ENCODE measurements at places on chromosomes 13 and 19.

DNA sequence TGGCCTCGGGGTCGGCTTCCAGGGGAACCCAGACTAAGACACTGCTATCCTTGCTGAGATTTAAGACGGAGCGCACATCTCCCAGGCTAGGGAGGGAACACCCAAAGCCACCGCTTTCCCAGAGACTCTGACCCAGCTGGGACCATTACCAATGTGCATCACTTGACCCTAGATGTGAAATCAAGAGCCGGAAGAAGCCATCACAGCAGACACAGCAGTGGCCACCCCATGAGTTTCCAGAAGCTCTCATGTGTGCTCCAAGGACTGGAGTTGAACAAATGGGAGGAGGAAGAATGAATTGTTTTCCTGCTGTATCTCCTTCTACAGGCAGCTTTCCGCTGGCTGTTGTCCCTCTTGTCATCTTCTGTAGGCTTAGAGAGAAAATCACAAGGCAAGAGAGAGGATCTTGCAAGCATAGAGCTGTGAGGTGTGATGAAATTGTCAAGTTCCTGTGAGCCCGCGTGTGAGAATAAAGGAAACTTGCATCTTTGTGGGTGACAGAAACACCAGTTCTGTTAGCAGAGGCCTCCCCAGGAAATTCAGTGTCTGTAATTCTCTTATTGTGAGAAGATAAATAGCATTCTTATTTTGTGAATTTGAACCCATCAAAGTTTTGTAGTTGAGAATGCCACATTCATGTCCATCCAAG is 711.8 kb downstream of the UQCRFS1 start:
- no peak for DNase-seq

- DNase-seq = no peak
Measured at GRCh38 chr13:97002581-97002980, 8.3 kb upstream of the OXGR1 start.

- no peak for DNase-seq
Measured at GRCh38 chr13:77338961-77339401, 12.1 kb upstream of the MYCBP2 start.

DNA sequence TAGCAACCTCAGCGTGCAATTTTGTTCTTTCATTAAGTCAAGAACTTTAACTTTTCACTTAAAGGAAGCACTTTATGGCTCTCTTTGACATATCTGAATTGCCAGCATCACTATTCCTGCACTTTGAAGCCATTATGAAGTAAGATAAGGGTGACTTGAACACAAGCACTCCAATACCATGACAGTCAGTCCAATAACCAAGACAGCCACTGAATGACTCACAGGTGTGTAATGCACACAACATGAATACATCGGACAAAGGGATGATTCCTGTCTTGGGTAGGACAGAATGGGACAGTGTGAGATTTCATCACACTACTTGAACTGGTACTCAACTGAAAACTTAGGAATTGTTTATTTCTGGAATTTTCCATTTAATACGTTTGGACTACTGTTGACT is 233.7 kb upstream of the IPO5 start:
- DNase-seq = no peak

- no peak for DNase-seq
Measured at GRCh38 chr13:33018886-33019285, 2.7 kb downstream of the KL start.

- no peak for DNase-seq
Measured at GRCh38 chr13:91369441-91369831, 21.9 kb downstream of the MIR17HG start.

Data from stimulated activated CD4-positive, alpha-beta T cell treated with anti-CD3 and anti-CD28 coated beads, Interleukin-12 subunit alpha, Interleukin-12 subunit beta, amount 100 ng/mL, for 24 hours (primary cell).